Pulmonary artery endothelial cell (primary cell): ENCODE measurements at places on chromosomes 7 and 10. TPM values are rescaled to one million over a fixed set of nuclear protein-coding genes. Genes with fewer than 3 reads are reported as not detected.

DNA sequence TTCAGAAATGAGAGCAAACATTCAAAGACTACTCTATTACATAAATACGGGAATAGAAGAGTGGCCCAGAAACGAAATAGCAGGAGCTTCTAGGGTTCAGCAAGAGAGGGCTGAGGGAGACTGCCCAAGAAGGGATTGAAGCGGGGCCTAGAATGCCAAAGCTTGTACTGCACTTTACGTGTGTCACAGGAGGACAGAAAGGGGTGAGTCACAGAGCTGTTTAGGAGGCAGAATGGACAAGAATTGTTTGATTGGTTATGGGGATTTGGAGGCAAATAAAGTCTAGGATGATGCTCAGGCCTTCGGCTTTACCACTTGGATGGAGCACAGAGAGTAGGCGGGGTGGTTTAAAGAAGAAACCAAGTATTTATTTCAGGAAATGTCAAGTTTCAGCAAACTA, 11.3 kb upstream of the FXYD4 start:
- DNase-seq: no peak

GRCh38 chr10:11095374-11095801, 77.7 kb downstream of the CELF2 start:
- DNase-seq: no peak

GRCh38 chr10:97463363-97464132, 17.6 kb downstream of the ZDHHC16 start:
- no peak for DNase-seq

DNA sequence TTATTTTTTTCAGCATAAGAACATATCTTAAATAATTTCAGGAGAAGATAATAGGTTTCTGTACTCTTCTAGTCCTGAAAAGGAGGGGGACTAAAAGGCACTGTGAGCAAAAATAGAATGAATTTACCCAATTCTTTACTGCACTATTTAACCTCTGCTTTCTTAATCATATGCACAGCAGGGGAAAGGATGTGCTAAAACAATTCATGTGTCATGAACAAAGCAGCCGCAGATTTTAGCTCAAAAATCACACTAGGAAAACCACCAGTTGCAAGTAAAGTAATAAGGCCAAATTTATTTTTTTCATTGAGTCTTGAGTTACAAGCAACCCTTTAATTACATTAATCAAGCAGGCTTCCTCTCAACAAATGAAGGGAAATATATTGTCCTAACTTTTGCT, 80.1 kb downstream of the CABCOCO1 start:
- DNase-seq: no peak

The TSPAN12 gene
- total RNA-seq: 33.3 and 34.0 TPM in 2 replicates
